ENCODE measurements at places on chromosomes 13 and 19.
A peak's percentile ranks its signal among the peaks of the same experiment; 100 is the strongest.

- no peak for DNase-seq
These were observed 471.0 kb downstream of the TBC1D4 start for GRCh38 chr13:75010941-75011340.

GRCh38 chr13:102569488-102569887 is 27.3 kb upstream of the TPP2 start:
- DNase-seq, result peak; percentile 44

DNA sequence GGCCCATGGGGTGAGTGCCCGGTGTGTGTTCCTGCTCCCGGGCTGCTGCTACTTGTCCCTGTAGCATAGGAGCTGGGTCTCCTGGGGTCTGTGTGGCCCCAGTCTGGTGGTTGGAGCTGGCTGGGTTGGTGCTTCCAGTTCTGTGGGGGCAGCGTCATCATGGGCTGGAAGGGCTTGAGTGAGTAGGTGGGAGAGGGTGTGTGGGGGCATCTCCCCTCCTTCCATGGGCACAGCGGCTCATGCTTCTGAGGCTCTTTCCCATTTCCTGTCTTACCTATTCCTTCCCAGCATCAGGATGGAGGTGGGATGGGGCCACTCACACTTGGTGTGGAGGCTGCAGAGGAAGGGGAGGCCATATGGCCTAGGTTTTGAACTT is 8.0 kb upstream of the EPN1 start:
- DNase-seq, result no peak

DNA sequence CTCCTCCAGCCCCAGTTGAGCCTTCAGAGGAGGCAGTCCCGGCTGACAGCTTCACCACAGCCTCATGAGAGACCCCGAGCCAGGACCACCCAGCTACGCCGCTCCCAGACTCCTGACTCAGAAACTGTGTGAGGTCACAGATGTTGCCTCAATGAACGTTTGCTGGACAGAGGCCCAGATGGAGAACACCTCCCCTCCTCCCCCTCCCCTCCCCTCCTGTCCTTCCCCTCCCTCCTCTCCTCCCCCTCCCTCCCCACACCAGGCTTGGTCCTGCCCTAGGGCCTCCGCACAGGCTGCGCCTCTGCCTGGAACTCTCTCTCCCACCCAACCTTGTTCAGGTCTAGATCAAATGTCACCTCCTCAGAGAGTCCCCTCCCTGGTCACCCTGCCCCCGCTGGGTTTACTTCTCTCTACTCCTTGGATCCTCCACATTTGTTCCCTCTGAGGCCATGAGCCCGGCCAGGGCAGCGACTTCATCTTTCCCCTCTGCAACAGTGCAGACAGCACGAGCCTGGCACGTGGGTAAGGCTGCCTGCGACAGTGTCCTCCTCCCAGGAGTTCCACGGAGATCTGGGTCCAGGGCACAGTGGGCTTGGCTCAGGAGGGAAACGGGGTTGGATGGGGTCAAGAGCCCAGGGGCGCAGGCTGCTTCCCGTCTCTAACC is 17.4 kb downstream of the PIP5K1C start:
- DNase-seq, result peak; percentile 86

GRCh38 chr19:11221082-11221598 is 18.3 kb upstream of the ANGPTL8 start:
- DNase-seq, result no peak

GRCh38 chr19:40756502-40757110 is 5.6 kb downstream of the SNRPA start:
- DNase-seq, result no peak

DNA sequence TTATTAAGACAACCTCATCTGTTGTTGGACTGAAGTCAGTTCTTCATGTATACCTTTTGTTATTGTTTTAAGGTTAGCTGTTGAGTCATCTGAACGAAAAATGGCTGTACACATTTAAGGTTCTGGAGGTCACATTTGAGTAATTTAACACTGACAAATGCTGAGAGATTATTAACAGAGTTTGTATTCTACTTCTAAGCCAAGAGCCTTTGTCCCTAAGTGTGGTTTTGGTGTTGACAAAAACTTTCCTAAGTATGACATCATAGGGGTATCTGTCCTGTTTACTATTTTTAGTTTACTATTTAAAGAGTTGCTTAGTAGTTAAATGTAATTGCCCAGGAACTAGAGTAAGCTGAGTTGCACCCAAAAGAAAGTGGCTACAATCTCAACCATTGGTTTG is 71.9 kb downstream of the CDK8 start:
- peak; percentile 10 for DNase-seq

DNA sequence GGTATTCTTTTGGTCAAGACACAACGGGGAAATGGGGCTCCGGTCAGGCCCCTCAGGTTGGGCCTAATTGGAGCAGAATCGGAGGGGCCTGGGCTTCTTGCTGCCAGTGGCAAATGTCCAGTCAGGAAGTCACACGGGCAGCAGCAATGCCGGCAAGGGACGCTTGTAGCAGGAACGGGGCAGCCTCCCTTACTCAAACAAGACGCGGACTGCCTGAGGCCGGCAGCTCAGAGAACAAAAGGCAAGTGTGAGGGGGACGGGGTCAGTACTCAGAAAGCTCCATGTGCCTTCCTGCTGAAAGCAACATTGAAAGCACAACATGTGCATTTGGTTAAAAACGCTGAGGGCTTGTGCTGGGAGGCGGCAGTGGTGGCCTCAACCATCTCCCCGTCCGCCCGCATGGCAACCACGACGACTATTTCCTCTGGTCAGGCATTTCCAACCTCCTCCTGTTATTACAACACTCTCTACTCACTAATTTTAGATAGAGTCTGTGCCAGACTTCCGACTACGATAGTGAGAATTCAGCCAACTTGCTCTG is 20.5 kb upstream of the RASA3 start:
- peak; percentile 75 for DNase-seq

DNA sequence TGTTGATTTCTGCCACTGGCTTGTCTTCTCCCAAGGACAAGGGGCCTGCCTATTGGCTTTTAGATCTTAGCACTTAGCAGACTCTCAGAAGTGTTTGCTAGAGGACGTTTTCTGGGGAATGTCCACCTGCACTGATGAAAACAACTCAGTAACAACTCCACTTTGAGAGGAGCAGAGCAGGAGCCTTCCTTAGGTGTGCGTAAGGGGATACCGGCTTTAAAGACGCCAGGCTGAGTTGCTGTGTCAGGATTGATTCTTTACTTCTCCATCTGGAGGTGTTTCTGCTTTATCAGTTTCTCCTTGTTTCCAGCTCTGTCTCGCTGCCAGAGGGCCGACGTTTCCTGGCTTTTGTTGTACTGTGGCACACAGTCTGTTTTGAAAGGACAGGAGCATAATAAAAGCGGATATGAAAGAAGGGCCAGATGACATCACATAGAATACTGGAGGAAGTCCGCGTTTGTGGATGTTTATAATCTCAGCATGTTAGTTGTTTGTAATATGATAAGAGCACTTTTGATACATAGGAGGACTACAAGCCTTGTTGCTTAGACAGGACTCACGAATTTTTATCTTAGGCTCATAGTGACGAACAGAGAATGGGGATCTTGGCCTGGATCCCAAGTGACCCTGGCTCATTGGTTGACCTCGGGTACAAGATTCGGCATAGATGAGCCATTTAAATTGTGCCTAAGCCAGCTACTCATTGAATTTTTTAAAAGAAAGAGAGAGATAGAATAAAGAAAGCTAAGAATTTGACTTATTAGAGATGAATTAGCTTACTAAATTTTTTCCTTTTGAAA is 34.6 kb downstream of the COL4A2 start:
- peak; percentile 93 for DNase-seq

DNA sequence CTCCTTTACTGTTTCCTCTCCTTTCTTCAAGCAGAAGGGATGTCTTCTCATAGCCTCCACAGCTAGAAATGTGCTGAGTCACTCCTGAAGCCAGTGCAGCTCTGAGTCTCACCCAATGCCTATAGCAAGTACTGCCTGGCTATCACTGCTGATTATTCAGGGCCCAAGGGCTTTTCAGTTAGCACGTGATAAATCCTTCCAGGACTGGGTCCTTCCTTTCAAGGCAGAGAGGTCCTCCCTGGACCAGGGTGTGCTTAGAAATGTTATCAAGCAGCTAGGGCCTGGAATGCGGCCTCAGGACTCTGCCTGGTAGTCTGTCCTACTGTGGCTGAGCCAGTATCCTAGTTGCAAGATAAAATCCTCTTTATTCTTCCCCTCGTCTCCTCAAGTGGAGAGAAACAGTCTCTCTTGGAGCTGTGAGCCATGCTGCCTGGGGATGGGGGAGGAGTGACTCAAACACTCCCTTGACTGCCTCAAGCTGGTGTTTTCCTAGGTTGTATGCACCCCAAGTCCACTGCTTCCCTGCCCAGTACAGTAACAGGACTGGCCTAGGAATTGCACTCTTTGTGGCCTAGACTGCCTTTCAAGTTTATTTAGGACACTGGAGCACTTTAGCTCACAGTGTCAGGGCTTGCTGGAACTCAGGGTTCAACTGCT is 198.7 kb upstream of the SERP2 start:
- DNase-seq, result peak; percentile 78

DNA sequence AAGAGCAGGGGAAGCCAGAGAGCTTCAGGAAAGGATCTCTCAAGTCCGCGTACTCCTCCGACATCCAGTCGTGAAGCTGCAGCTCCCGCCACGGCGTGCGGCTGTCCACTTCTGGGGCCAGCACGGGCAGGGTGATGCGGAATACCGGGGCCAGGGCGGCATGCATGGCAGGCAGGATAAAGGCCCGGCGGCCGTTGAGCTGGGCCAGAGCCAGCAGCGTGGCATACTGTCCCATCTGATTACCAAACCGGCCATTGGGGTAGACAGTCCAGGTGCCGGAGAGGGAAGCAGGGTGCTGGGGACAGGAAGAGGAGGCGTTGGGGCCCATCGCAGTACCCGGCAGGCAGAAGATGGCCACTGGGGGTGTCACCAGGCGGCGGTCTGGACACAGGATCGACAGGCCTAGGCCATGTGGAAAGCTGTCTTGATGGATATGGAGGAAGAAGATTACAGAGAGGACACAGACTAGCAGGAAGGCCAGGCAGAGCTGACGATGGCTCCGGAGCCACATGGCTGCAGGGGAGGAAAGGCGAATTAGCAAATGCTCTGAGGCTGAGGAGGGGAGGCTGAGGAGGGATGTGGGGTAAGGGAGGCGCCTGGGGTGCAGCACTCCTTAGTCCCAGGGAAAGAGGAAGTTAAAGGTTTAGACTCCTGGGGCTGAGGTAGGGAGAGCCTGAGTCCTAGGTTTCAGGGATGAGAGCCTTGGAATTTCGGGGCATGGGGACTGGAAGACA is 1.5 kb downstream of the FUT1 start:
- no peak for DNase-seq

GRCh38 chr13:110340812-110341444 is 33.8 kb downstream of the COL4A2 start:
- peak; percentile 95 for DNase-seq

- DNase-seq, result no peak
These were observed 17.0 kb downstream of the RAB3D start for GRCh38 chr19:11322269-11323024.

DNA sequence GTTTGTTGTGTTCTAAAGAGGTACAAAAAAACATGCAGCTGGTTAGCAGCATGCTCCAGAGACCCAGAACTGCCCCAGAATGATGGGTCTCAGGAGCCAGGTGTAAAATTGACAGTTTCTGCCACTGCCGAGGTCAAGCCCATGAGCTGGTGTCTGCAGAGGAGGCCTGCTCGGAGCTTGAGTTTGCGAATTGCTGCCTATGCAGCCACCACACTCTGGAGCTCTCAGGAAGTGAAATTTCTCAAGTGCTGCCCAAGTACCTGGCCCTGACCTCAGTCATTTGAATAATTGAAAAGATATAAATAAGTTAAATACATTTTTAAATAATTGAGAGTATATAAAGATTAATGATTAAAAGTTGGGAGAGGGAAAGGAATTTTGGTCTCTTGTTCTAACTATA is 66.4 kb downstream of the ZAR1L start:
- no peak for DNase-seq

DNA sequence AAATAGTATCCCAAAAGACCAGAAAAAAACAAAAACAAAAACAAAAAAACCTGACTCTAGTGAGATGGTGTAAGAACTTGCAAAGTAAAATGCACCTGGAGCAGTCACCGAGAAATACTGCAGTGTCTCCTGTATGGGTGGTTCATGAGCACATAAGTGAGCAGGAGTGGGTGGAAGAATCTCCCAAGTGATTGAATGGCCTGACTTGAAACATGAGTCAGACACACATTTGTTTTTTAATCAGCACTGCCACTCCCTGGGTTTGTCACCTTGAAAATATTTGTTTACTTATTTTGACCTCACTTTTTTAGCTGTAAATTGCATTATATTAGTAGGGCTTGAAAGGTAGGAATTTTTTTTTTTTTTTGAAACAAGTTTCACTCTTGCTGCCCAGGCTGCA is 2.0 kb downstream of the ZNF431 start:
- DNase-seq, result no peak

- DNase-seq, result no peak
These were observed 128.9 kb upstream of the KLHL1 start for GRCh38 chr13:70237131-70237530.

- no peak for DNase-seq
These were observed 32.3 kb downstream of the TSSK6 start for GRCh38 chr19:19482809-19483596.

- no peak for DNase-seq
These were observed 121.8 kb upstream of the WASF3 start for GRCh38 chr13:26435646-26436045.

DNA sequence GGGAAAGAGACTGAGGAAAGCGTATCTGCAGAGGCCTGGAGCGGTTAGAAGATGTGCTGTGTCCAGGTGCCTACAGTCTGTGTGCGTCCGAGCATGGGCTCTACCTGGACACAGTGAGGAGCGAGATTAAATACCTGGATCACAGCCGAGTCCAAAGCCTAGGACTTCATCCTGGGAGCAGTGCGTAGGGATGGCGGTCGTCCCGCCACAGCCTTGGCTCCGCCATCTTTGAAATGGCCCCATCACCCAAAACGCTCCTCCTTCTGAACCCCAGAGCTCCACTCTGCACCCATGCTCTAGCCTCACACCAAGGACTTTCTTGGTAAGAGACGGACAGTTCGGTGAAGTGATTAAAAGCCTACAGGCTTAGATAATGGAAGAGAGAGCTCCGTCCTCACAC is 19.8 kb downstream of the GP6 start:
- DNase-seq, result no peak

- DNase-seq, result peak; percentile 11
These were observed 39.3 kb downstream of the RGCC start for GRCh38 chr13:41496420-41497234.

GRCh38 chr19:47188507-47189033 is 42.4 kb downstream of the BBC3 start:
- DNase-seq, result no peak

- no peak for DNase-seq
These were observed 21.6 kb downstream of the CAPS start for GRCh38 chr19:5935473-5936291.

GRCh38 chr19:34096020-34096915 is 76.0 kb upstream of the LSM14A start:
- peak; percentile 73 for DNase-seq

GRCh38 chr13:113371061-113371460 is 7.1 kb upstream of the GRTP1 start:
- no peak for DNase-seq

Measured in fibroblast of pulmonary artery (primary cell).